ENCODE measurements at places on chromosomes 11 and 22.

GRCh38 chr22:46078241-46079092 lies 71.9 kb upstream of the PPARA start:
- DNase-seq = peak; percentile 75

- DNase-seq = no peak
Observed at GRCh38 chr11:61712314-61712713, 32.1 kb downstream of the DAGLA start.

DNA sequence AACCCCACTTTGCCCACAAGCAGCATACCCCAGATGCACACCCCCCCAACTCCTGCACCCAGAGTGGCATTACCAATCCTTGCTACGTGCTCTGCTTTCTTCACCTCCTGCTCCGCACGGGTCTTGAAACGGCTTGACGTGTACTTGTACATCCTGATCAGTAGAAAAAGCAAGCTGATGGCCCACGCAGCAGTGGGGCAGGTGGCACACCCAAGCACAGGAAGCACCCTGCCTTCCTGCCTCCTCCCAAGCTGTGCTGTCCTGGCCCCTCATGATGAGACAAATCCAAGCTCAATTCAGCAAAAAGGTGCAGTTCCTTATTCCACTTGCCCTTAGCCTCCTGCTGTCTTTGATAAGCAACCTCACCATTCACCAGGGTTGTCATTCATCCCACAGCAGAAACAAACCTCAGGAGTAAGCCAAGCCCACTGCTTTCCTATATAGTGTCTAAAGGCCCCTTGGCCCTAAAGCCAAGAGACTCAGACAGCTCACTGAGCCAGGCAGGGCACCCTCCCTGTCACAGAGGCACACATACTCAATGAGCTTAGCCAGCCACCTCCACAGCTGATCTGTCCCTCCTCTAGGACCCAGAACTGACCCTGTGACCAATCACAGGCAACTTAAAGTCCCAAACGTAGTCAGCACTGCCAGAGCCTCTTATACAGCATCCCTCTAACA lies 27.8 kb downstream of the MORC2 start:
- no peak for DNase-seq

GRCh38 chr11:85721191-85721590 lies 35.2 kb upstream of the CCDC89 start:
- DNase-seq = no peak

All from NCI-H226 (cell line).